ENCODE measurements at places on chromosomes 13 and 19. TPM values are rescaled to one million over a fixed set of nuclear protein-coding genes. Genes with fewer than 3 reads are reported as not detected.

The CHST8 gene
- total RNA-seq: 15.3 TPM

The CDC42EP5 gene
- not detected for total RNA-seq

The TNFSF13B gene
- 2.5 TPM for total RNA-seq

The ZNF284 gene
- 10.3 TPM for total RNA-seq

The RNASEH2A gene
- total RNA-seq: 16.9 TPM

The SLITRK6 gene
- 0.94 TPM for total RNA-seq

The KIR2DL4 gene
- not detected for total RNA-seq

The ATP8A2 gene
- 66.4 TPM for total RNA-seq

The NUMBL gene
- total RNA-seq: 39.8 TPM

The LILRA1 gene
- not detected for total RNA-seq

The POSTN gene
- 1.3 TPM for total RNA-seq

The CTXN1 gene
- 38.5 TPM for total RNA-seq

The CEACAM16 gene
- total RNA-seq: not detected

The ARRDC5 gene
- total RNA-seq: not detected

The C13orf42 gene
- total RNA-seq: not detected

The AP1M1 gene
- 53.8 TPM for total RNA-seq

The KCNN1 gene
- total RNA-seq: 37.6 TPM

The SSC5D gene
- total RNA-seq: 0.63 TPM

The CEACAM8 gene
- not detected for total RNA-seq

The C1QTNF9B gene
- total RNA-seq: not detected

The FUT2 gene
- not detected for total RNA-seq

The PCDH8 gene
- 36.3 TPM for total RNA-seq

The FCHO1 gene
- 39.1 TPM for total RNA-seq

The APOC4 gene
- not detected for total RNA-seq

The DCT gene
- total RNA-seq: 0.63 TPM

The CCDC61 gene
- total RNA-seq: 4.4 TPM

The ZNF530 gene
- 5.6 TPM for total RNA-seq

The NLRP7 gene
- not detected for total RNA-seq

The CCL25 gene
- not detected for total RNA-seq

The UNC13A gene
- 48.5 TPM for total RNA-seq

The PNMA8A gene
- 46.3 TPM for total RNA-seq

The VSTM2B gene
- total RNA-seq: 18.8 TPM

The SERPINE3 gene
- total RNA-seq: 0.63 TPM

The ELSPBP1 gene
- total RNA-seq: not detected

The SHISA7 gene
- total RNA-seq: 8.5 TPM

The ZNF582 gene
- 8.8 TPM for total RNA-seq

The LRG1 gene
- 0.63 TPM for total RNA-seq

The GRIN3B gene
- total RNA-seq: not detected

The PTOV1 gene
- 183 TPM for total RNA-seq

The TPTE2 gene
- total RNA-seq: not detected

The SLC25A41 gene
- 0.63 TPM for total RNA-seq

The GPR12 gene
- 44.1 TPM for total RNA-seq

The RANBP3 gene
- 59.8 TPM for total RNA-seq

The PLA2G4C gene
- total RNA-seq: 9.1 TPM

The SKA3 gene
- 11.9 TPM for total RNA-seq

The OSCAR gene
- total RNA-seq: not detected

The SPRED3 gene
- total RNA-seq: 2.5 TPM

All from parietal lobe (tissue), 2 donors.